ENCODE measurements at places on chromosomes 16 and 17.

DNA sequence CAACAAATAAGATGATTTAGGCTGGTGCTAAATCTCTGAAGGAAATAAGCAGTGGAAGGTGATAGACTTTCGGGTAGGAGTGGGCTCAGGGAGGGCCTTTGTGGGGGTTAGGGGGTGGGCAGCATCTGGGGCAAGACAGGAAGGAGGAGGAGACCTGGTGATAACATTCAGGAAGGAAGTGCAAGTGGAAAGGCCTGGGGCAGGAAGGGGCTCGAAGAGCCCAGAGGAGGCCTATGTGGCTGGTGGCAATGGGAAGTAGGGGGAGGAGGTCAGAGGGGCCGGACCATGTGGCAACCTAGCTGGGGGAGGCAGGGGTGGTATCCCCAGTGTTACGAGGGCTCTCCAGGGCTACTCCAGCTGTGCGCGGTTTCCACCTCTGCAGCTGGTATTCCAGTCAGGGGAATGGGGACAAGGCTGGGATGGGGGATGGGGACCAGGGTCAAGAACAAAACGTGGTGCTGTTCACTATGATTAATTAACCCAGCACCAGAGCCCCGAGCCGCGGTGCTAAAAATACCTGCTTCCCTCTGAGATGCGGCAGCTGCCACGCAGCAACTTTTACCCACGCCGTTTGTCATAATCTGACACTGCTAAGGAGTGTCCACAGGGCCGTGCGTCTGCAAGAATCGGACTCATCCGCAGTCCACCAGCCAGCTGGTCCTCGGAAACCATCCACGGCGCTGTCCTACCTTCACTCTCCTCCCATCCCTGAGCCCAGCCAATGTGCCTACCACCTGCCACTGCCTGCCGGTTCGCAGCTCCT, 5.2 kb upstream of the CCDC182 start:
- peak; percentile 22 for DNase-seq

- no peak for DNase-seq
Measured at GRCh38 chr17:59727817-59728533, 20.5 kb downstream of the VMP1 start.

DNA sequence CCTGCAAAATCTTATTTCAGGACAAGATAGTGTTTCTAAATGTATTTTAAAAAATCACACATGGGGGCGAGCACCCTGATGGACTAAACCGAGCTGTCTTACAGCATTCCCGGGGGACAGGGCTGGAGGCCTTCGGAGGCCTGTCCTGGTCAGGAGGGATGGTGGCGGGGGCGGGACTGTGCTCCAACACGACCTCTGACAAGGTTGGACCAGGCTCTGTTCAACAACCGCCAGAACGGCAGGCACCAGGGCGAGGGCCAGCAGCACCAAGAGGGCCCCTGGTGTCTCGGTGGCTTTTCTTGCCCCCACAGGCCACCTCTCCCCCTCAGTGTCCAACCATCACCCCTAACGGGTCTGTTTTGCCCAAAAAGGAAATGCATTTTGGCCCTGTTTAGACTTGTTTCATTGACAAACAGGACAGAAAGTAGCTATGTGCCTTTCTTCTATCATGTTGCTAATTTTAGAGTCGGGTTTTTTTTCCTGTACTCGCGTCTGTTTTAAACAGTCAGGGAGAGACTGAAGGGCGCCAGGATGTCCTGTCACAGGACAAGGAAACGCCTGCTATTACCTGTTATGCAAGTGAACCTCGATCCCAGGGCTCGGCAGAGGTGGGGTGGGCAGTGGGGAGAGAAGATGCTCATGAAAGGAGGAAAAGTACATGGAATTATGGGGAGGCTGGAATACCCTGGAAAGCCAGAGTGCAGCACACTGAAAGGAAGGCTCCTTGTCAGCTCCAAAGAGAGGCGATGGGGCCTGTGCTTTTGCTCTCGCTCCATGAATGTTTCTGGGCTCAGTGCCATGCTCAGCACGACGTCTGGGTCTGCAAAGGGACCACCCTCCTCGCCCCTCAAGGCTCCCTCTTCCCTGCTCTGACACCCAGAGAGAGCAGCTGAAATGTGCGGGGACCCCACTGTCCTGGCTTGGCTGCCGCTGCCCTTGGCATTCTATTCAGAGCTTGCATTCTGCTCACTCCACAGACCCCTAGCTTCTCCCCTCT, 11.9 kb downstream of the TMEM204 start:
- no peak for DNase-seq

DNA sequence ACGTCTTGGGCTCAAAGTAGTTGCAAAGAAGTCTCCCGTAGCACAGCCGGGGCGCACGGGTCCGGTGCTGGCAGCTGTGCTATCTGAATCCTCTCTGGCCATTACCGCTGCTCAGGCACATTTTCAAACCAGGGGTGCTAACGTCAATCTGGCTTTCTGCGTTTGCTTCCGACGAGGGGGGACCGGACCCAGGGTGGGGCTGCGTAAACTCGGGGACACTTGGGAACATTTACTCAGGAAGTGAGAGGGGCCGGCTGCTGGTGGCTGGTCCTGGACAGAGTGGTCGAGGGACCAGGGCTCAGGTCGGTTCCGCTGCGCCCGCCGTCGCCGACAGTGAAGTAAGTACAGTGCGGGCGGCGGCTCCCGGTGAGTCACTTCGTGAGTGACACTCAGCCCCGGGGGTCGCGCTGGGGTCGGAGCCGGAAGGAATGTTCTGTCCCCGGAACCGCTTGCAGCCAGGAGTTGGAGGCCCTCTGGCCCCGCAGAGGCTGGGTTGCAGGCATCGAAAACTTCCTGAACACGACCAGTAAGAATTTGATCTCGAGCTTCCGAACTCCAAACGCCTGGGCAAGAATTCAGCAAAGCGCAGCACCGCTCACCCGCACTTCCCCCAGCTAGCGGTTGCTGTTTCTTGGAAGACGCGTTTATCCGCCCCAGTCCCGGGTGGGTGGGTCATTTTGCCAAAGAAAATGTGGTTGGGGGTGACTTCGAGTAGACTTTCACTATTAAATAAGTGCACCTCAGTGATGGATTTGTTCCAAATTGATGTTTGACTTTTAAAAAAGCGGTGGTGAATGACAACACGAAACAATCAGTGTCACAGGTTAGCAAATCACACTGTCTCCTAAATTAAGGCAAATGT, 1.4 kb upstream of the HS3ST3B1 start:
- no peak for DNase-seq

GRCh38 chr16:21598206-21598605, 1.2 kb upstream of the METTL9 start:
- DNase-seq, result no peak

GRCh38 chr16:87703835-87704375, 61.9 kb downstream of the KLHDC4 start:
- DNase-seq, result no peak

Data from HL-60 (cell line).